GM23338 (cell line): ENCODE measurements at places on chromosomes 5 and 9. TPM values are rescaled to one million over a fixed set of nuclear protein-coding genes. Genes with fewer than 3 reads are reported as not detected.

Gene ABO
- 0.16 and 0.28 TPM in 2 replicates for total RNA-seq

GRCh38 chr9:101527066-101527465, 6.6 kb upstream of the RNF20 start:
- no peak for DNase-seq

- DNase-seq = no peak
Observed at GRCh38 chr5:170223360-170223759, 9.4 kb upstream of the C5orf58 start.

Gene IFNK
- not detected in 2 replicates for total RNA-seq

GRCh38 chr9:127209948-127210640, 54.5 kb upstream of the GARNL3 start:
- no peak for DNase-seq

Gene RASGEF1C
- total RNA-seq = 0.42 and 2.6 TPM in 2 replicates

- DNase-seq = peak; percentile 75
Observed at GRCh38 chr5:133612249-133612860, at the start of gene FSTL4. TSS of gene FSTL4 (minus strand) at chr5:133612541.

DNA sequence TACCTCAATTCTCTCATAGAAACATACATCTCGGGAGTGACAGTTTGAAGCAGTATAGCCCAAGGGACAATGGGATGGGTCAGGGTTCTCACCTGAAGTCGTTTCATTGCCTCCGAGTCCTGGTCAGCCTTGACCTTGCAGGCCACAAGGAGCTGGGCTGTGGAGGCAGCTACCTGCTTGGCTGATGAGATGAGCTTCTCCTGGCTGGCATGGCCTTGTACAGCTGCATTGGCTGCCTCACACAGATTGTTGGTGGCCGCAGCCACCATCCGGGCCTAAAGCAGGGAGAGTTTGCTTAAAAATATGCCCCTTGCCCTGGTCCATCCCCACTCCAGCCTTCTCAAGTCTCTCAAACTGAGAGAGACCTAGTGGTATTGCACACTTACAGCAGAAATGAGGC, 8.5 kb upstream of the TPM2 start:
- no peak for DNase-seq

Gene ZFR
- total RNA-seq = 103 and 107 TPM in 2 replicates

Gene FOXD4
- 0.31 TPM in 1 of 2 replicates, not detected in the other for total RNA-seq

DNA sequence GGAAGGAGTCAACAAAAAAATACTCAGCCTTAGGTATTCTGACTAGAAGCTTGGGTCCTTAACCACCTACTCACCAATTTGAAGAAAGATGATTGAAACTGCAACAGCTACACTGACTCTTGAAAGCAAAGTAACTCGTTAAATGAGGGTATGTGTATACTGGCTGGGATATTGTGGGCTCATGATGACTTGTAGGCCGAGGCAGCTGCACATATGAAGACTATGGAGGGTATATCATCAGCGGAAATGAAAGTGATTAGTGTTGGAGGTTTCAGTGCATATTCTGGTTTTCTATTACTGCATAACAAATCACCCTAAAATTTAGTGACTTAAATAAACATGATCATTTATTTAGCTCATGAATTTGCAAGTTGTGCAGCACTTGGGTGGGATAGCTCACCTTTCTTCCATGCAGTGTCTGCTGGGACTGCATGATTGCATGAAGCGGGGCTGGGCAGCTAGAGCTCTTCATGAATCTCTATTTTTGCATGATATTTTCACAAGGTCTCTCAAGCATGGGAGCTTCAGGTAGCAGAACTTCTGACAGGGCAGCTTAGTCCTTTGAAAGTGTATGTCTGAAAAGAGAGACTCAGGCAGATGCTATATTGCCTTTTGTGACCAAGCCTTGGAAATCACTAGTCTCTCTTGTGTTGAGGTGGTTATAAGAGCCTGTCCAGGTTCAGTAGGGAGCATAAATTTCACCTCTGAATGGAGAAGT, 96.1 kb upstream of the CDKN2B start:
- DNase-seq = no peak

DNA sequence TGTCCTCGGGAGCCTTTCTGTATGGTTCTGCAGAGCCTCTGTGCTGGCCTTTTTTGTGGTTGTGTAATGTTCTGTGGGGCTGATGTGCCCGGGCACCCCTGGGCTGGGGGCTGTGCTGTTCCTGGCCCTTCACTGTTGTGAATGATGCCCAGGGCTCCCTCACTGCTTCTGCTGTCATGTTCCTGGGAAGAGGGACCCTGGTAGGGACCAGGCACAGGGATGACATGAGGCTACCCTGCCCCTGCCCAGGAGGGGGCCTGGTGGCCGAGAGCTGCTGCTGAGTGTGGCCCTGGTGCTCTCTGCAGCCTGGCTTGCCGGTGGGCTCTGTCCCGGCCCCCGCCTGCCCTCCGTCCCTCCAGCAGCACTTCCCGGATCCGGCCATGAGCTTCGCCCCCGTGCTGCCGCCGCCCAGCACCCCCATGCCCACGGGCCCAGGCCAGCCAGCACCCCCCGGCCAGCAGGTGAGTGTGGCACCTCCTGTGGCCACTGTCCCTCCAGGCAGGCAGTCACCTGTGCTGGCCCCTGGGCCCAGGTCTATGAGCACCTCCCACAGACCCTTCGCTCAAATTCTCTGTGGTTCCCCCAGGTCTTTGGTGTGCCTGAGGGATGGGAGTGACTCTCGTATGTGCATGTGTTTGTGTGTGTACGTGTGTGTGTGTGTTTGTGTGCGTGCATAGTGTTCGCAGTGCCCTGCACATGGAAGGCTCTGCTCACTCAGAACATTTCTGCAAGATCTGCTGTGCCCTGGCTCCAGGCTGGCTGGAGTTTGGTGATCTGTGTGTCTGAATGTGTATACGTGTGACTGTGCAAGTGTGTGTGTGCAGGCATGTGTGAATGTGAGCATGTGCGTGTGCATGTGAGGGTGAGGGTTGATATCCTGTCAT, 72.3 kb downstream of the WNK2 start:
- no peak for DNase-seq

Gene OR13C3
- not detected in 2 replicates for total RNA-seq

GRCh38 chr5:142584891-142585290, 101.0 kb downstream of the FGF1 start:
- no peak for DNase-seq

GRCh38 chr5:88778736-88779135, 104.2 kb downstream of the MEF2C start:
- DNase-seq = no peak

DNA sequence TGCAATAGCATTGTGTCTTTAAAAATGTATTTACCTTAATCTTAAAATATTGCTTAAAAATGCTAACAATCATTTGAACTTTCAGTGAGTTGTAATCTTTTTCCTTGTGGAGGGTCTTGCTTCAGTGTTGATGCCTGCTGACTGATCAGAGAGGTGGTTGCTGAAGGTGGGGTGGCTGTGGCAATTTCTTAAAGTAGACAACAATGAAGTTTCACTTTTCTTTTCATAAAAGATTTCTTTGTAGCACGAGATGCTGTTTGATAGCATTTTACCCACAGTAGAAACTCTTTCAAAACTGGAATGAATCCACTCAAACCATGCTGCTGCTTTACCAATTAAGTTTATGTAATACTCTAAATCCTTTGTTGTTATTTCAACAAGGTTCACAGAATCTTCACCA, 50.8 kb downstream of the NR3C1 start:
- DNase-seq = no peak

DNA sequence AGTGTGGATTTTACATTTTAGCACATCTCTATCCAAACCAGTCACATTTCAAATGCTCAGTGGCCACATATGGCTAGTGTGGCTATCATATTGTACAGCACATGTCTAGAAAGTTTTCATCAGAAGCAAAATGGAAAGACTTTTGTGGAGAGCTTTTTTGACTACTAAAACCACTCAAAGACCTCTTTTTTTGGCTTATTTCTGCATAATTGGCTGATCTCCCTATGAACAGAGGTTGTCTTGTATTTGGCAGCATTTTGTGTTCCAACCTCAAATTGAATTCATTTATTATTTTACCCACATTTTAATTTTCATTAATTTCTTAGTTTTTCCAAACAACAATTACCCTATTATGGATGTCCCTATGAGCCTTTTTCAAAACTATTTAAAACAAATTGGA, 395.7 kb downstream of the TLE1 start:
- DNase-seq = no peak

Gene CSF2
- not detected in 2 replicates for total RNA-seq

DNA sequence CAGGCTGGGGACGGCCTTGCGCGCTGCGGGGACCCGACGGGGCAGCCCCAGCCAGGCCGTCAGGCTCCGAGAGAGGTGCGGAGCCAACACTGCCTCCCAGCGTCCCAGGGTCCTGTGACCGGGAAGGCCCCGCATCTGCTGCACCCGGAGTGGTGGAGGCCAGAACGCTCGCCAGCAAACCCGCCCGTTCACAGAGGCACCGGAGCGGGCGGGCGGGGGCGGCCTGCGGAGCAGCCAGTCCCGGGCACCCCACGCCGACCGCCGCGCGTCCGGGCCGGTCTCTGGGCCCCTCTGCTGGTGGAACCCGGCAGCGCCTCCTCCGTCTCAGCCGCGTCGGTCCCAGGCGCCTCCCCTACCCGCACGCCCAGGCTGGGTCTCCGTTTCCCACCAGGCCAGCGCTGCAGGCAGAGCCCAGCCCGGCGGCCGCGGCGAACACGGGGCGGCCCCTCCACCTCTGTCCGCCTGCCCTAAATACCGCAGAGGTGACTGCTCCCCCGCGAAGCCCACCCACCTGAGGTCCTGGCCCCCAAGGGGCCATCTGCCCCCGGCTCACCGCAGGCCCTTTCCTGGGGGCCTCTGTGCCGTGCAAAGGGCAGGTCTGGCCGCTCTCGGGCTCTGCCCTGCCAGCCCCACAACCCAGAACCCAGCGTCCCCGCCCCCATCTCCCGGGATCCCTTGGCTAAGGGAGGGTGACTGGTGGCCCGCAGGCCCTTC, 15.9 kb downstream of the EXD3 start:
- DNase-seq = peak; percentile 91

Gene WDR38
- not detected in 2 replicates for total RNA-seq
